Melanocyte of skin (primary cell): ENCODE measurements at places on chromosomes 1 and 21. TPM values are rescaled to one million over a fixed set of nuclear protein-coding genes. Genes with fewer than 3 reads are reported as not detected.

The TLCD4 gene
- 6.0 and 10.6 TPM in 2 replicates for total RNA-seq

The ESRRG gene
- under 0.01 and 0.73 TPM in 2 replicates for total RNA-seq

The SPATA21 gene
- not detected in 2 replicates for total RNA-seq

The IER5 gene
- total RNA-seq = 22.4 and 25.4 TPM in 2 replicates

The GCSAML gene
- total RNA-seq = under 0.01 TPM in 1 of 2 replicates, not detected in the other
